ENCODE measurements at places on chromosomes 3 and 15. TPM values are rescaled to one million over a fixed set of nuclear protein-coding genes. Genes with fewer than 3 reads are reported as not detected.

ADCY5 gene
- 1.5 TPM for total RNA-seq

BHLHE40 gene
- 93.4 TPM for total RNA-seq

SOX14 gene
- total RNA-seq, result not detected

CFAP20DC gene
- total RNA-seq, result 6.2 TPM

SLC6A20 gene
- total RNA-seq, result not detected

PLA2G4D gene
- total RNA-seq, result not detected

BLM gene
- total RNA-seq, result 20.4 TPM

STRA6 gene
- under 0.01 TPM for total RNA-seq

SLC28A1 gene
- not detected for total RNA-seq

DUOXA1 gene
- total RNA-seq, result under 0.01 TPM

ANKRD34C gene
- not detected for total RNA-seq

HCLS1 gene
- 2.4 TPM for total RNA-seq

PLA1A gene
- total RNA-seq, result 29.9 TPM

IMPG2 gene
- under 0.01 TPM for total RNA-seq

RBPMS2 gene
- total RNA-seq, result 0.34 TPM

GOLGA8S gene
- not detected for total RNA-seq

CNBP gene
- 238 TPM for total RNA-seq

Measured in melanocyte of skin (primary cell).